ENCODE measurements at places on chromosomes 2 and 18. TPM values are rescaled to one million over a fixed set of nuclear protein-coding genes. Genes with fewer than 3 reads are reported as not detected.

Gene PTPRN
- 50.5 TPM for total RNA-seq

Gene FRZB
- 0.32 TPM for total RNA-seq

DNA sequence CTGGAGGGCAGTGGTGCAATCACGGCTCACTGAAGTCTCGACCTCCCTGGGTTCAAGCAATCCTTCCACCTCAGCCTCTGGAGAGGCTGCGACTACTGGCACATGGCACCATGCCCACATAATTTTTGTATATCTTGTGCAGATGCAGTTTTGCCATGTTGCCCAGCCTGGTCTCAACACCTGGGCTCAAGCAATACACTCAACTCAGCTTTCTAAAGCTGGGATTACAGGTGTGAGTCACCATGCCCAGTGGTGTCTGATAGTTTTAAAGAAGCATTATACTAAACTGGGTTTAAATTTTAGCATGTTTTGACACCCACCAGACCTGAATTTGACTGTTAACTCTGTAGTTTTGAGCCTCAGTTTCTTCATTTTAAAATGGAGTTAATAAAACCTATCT, 109.4 kb upstream of the SLC38A11 start:
- H3K27me3 ChIP-seq = no peaks in the 10 kb centered on the region
- no peaks in the 10 kb centered on the region for H3K4me1 ChIP-seq
- H3K27ac ChIP-seq = no peak overlapping the region
- no peaks in the 10 kb centered on the region for H3K36me3 ChIP-seq
- DNase-seq = no peak
- H3K4me3 ChIP-seq = no peak overlapping the region

Gene HOXD1
- total RNA-seq = 0.13 TPM

DNA sequence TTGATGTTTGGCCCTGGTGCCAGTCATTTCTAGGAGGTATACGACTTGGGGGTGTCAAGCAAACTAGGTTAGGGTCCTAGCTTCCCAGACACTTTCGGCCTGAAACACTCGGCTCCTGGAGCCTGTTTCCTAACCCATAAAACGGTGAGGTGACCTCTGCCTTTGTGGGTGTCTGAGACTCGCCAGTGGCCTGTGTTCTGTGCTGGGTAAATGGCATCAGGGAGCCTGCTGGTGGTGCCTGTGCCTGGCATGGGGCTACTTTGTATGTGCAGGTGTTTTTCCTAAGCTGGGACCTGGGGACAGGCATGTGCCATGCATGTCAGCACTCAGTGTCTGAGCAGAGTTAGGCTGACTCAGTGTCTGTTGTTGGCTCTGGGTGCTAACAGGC, 139.2 kb downstream of the GLI2 start:
- H3K4me3 ChIP-seq = no peak overlapping the region
- no peaks in the 10 kb centered on the region for H3K27me3 ChIP-seq
- peak; percentile 26 for DNase-seq
- no peaks in the 10 kb centered on the region for H3K36me3 ChIP-seq
- no peaks in the 10 kb centered on the region for H3K4me1 ChIP-seq

DNA sequence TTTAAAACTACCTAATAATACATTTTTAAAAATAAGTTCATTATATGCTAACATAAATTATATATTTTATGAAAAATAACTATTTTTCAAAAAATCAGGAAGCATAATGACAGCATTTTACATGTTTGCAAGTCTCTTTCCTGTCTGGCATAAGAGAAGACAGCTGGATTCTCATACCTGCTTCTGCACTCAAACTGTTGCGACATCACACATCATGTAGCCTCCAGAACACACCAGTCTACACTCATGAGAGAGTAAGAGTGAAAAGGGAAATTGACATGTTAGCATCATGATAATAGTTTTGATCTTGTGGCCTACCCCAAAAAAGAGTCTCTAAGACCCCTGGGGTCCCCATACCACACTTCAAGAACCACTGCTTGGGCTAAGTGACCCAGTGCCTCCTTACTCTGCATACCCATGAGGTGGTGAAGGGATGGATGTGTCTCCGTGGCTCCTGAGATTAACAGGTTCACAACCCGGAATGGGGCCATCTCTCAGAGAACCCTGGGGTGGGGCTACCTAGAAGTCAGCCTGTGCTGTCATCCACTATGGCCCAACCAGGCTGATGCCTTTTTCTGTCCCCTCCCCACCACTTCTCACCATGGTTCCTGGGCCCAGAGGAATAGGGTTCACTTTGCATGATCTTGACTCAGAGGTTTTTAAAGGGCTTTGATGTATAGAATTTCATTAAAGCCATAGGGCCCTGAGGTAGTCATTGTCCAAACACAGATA, 102.6 kb upstream of the DAPL1 start:
- no peak overlapping the region for H3K4me3 ChIP-seq
- H3K27me3 ChIP-seq = no peaks in the 10 kb centered on the region
- DNase-seq = no peak
- H3K27ac ChIP-seq = no peak overlapping the region

GRCh38 chr2:112147382-112148168, 9.4 kb downstream of the FBLN7 start:
- peak; percentile 52 for DNase-seq
- no peaks in the 10 kb centered on the region for H3K27me3 ChIP-seq
- peaks cover 45% of the 10 kb centered on the region for H3K4me1 ChIP-seq
- H3K27ac ChIP-seq = 0 out of 2 replicates have a peak overlapping the region, but pooled peaks have one; percentile 5
- H3K4me3 ChIP-seq = no peak overlapping the region
- no peaks in the 10 kb centered on the region for H3K36me3 ChIP-seq

DNA sequence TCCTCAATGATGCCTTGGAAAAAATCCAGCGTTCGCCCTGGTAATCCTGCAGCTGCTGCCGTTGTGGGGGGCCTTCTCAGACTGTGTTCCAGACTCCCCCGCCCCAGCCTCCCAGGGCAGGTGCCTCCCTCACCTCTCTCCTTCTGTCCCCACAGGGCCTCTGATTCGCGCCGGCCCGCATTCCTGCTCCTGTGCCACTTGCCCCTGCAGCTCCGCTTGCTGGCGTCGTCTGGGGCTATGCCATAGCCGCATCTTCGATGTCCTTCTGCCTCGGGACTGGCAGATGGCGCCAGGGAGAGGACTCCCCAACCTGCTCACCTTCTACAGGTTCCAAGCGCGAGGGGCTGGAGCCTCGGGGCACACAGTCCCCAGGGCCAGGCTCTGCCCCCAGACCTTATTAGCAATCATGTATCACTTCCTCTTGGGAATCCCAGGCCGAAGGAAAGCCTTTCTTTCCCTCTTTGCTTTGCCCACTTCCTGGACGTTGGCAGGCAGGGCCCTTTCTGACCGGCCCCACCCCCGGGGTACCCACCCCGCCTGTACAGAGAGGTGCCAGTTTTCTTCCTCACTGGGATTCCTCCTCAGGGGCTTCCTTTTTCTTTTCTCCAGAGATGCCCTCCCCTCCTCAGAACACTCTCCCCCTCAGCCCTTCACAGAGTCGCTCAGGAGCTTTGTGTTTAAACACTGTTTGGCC, 4.4 kb downstream of the SPATA3 start:
- no peaks in the 10 kb centered on the region for H3K36me3 ChIP-seq
- 0 out of 2 replicates have a peak, but pooled peaks cover 3% of the 10 kb centered on the region for H3K4me1 ChIP-seq
- H3K4me3 ChIP-seq = no peak overlapping the region
- peak; percentile 19 for DNase-seq

Gene AKAIN1
- total RNA-seq = not detected

Gene XDH
- total RNA-seq = 2.4 TPM

GRCh38 chr2:10965241-10965843, 53.6 kb downstream of the KCNF1 start:
- H3K27ac ChIP-seq = no peak overlapping the region
- no peak for DNase-seq
- no peaks in the 10 kb centered on the region for H3K27me3 ChIP-seq
- peaks cover 19% of the 10 kb centered on the region for H3K4me1 ChIP-seq
- no peak overlapping the region for H3K4me3 ChIP-seq

GRCh38 chr2:211982162-211982561, 556.4 kb downstream of the ERBB4 start:
- DNase-seq = no peak
- H3K4me1 ChIP-seq = no peaks in the 10 kb centered on the region
- H3K36me3 ChIP-seq = no peaks in the 10 kb centered on the region
- no peak overlapping the region for H3K27ac ChIP-seq

DNA sequence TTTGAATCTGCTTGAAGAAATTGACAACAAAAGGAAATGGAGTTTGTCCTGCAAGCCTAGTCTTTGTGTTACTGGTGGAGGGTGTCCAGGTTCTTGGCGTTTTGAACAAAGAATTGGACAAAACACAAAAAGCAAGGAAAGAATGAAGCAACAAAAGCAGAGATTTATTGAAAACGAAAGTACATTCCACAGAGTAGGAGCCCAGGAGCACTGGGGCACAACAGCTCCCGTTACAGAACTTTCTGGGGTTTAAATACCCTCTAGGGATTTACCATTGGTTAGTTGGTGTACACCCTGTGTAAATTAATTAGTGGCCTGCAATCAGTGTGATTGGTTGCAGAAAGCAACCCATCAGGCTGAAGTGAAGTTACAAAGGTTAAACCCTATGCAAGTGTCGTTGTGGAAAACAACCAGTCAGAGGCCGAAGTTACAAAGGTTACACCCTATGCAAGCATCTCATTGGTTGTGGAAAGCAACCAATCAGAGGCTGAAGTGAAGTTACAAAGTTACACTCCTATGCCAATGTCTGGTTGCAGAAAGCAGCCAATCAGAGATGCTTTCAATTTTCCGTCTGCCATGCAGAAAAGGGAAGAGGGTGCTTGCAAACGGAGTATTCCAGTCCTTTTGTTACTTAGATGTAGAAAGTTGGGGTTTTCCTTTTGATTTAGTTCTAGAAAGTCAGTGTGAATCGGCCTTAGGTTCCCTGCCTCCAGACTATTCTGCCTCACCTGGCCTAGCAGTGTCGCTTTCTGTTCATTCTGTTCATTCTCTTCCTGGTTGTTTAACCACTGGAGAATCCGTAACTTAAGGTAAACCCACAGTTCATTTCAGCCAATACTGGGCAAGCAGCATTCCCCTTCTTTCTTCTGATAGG, 47.6 kb upstream of the PTH2R start:
- H3K4me3 ChIP-seq = no peak overlapping the region
- peaks cover 13% of the 10 kb centered on the region for H3K4me1 ChIP-seq
- no peak for DNase-seq
- peaks cover 22% of the 10 kb centered on the region for H3K36me3 ChIP-seq
- no peak overlapping the region for H3K27ac ChIP-seq
- H3K27me3 ChIP-seq = 0 out of 2 replicates have a peak, but pooled peaks cover 5% of the 10 kb centered on the region

DNA sequence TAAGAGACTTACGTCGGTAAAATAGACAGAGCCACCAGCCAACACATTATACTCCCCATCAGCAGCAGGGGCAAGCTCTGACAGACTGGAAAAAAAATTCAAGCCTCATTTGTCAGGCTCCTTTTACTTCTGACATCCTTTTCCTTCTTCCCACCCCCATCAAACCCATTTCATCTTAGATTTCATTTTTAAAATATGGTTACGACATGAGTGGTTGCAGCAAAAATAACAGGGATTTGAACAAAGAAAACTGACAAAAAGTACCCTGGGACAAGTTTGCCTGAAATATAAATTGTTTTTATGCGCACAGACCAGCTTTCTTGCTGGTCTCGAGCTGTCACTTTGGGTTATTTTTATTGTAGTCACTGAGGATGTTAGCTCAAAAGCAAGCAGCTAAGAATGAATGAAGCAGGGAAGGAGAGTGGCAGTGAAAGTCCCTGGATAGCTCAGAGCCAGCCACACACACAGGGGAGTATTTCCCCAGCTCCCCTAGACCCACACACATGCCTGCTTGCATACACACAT, 30.7 kb upstream of the LINC00305 start:
- no peaks in the 10 kb centered on the region for H3K27me3 ChIP-seq
- no peaks in the 10 kb centered on the region for H3K36me3 ChIP-seq

Gene RAB6C
- total RNA-seq = not detected

DNA sequence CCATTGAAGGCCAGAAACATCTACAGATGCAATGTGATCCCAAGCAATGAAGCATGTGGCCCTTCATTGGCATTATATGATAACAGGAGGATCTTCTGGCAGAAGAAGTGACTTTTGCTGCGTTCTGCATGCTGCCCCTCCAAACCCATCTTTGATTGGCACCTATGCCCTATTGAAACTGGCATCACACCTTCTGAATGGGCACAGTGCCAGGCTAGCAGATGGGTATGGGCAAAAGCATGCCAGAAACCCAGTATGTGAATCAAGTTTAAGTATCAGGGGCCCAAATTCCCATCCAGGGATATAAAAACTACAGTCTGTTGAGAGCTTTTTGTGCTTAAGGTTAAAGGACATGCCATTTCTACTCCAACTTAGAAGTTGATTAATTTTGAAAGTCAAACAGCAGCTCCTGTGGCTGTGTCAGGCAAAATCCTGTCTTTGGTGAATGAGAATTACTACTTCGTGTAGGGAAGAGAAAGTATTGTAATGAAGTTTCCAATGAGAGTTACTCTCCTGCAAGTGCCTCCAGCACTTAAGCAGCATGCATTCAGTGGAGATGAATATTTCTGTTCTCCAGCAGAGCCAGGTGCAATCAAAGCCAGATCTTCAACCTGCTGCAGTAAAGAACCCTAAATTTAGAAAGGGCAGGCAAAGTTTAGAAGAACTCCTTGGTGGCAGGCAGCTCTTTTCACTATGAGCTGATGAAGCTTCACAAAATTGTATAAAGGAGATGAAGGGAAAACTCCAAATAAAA, 8.6 kb downstream of the VRK2 start:
- H3K4me3 ChIP-seq = no peak overlapping the region
- H3K27ac ChIP-seq = no peak overlapping the region
- H3K27me3 ChIP-seq = no peaks in the 10 kb centered on the region

Gene VWC2L
- not detected for total RNA-seq

DNA sequence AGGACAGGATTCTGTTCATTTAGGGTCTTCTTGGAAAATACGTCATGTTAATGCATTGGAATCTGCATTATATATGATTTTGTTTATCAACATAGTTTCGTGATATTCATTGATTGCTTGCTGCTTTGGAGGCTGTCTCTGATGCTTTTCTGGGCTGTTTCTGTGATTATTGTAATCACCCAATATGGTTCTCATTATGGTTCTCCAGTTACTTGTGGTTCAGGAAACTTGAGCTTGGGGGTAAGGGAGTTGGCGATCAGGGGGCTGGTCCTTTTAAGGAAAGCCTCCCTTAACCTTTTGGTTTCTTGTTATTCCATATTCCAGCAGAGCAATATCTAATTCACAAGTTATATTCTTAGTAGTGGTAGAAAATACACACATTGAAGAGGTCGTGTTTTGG, 17.4 kb upstream of the STON1 start:
- H3K27me3 ChIP-seq = no peaks in the 10 kb centered on the region
- H3K27ac ChIP-seq = no peak overlapping the region
- DNase-seq = no peak

GRCh38 chr2:235373171-235373570, 120.7 kb upstream of the AGAP1 start:
- H3K4me3 ChIP-seq = no peak overlapping the region
- H3K4me1 ChIP-seq = peaks cover 6% of the 10 kb centered on the region
- no peaks in the 10 kb centered on the region for H3K27me3 ChIP-seq
- peak; percentile 19 for DNase-seq
- H3K36me3 ChIP-seq = no peaks in the 10 kb centered on the region

- H3K27me3 ChIP-seq = 0 out of 2 replicates have a peak, but pooled peaks cover 4% of the 10 kb centered on the region
- no peak overlapping the region for H3K27ac ChIP-seq
- no peak overlapping the region for H3K4me3 ChIP-seq
- no peaks in the 10 kb centered on the region for H3K4me1 ChIP-seq
These were observed 20.6 kb upstream of the ST8SIA3 start for GRCh38 chr18:57331718-57332117.

Data from GM23248 (cell line).